ENCODE measurements at places on chromosomes 13 and 19.
A peak's percentile ranks its signal among the peaks of the same experiment; 100 is the strongest.

- no peaks in the 10 kb centered on the region for H3K36me3 ChIP-seq
- H3K27me3 ChIP-seq, result no peaks in the 10 kb centered on the region
- H3K27ac ChIP-seq, result no peak overlapping the region
- H3K4me1 ChIP-seq, result no peaks in the 10 kb centered on the region
Measured at GRCh38 chr13:76848596-76848995, 37.6 kb downstream of the KCTD12 start.

DNA sequence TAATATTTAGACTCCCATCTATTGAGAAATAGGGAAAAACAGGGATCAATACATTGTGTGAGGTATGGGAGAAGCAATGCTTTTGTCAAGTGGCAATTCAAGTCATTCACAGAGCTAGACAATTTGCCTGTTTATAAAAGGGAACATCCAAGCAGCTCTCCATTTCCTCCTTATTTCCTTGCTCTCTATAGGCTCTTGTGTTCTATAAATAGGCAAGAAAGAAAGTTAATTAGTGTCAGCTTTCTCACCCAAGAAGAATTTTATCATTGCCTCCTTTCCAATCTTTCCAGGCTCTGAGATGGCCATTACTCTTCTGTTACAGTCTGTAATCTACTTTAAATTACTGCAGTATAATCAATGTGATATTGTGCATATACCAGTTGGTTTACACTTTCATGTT is 199.9 kb downstream of the LHFPL6 start:
- H3K4me3 ChIP-seq, result no peak overlapping the region
- no peak overlapping the region for H3K27ac ChIP-seq
- no peaks in the 10 kb centered on the region for H3K4me1 ChIP-seq
- DNase-seq, result no peak

DNA sequence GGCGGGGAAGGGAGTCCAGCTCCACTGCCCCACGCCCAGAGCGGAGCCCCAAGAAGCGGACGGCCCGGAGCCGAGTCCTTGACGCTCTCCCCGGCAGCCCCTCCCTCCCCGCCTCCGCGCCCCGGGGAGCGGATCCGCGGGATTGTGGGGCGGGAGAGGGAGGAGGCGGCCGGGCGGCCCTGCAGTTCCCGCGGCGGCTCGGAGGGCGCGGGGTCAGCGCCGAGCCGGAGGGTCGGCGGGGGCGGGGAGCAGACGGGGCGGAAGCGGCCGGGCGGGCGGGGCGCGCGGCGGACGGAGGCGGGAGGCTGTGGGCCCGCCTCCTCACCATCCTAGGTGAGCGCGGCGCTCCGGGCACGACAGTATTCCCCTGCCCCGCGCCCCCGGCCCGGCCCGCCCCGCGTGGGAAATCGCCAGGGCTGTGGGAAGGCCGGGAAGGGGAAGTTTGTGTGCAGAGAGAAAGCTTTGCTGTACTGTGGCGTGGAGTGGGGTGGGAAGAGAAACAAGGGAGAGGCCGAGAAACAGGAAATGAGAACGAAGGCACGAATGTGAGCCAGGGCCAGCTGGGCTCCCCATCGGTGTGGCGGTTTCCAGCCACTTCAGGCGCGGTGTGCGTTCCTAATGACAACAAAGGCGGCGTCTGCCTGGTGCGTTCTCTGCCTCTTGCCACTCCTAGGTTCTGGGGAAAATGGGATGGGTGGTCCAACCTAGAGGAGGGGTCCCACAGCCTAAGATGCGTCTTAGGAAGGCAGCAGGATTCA is 1.3 kb upstream of the KLF12 start:
- DNase-seq, result peak; percentile 26
- H3K27ac ChIP-seq, result no peak overlapping the region
- peaks cover 2% of the 10 kb centered on the region for H3K27me3 ChIP-seq
- peaks cover 30% of the 10 kb centered on the region for H3K4me1 ChIP-seq
- H3K36me3 ChIP-seq, result no peaks in the 10 kb centered on the region

- H3K4me1 ChIP-seq, result no peaks in the 10 kb centered on the region
- no peak for DNase-seq
- peaks cover 76% of the 10 kb centered on the region for H3K36me3 ChIP-seq
- no peaks in the 10 kb centered on the region for H3K27me3 ChIP-seq
- no peak overlapping the region for H3K27ac ChIP-seq
- no peak overlapping the region for H3K4me3 ChIP-seq
Measured at GRCh38 chr13:45482571-45483173, 17.9 kb downstream of the COG3 start.

DNA sequence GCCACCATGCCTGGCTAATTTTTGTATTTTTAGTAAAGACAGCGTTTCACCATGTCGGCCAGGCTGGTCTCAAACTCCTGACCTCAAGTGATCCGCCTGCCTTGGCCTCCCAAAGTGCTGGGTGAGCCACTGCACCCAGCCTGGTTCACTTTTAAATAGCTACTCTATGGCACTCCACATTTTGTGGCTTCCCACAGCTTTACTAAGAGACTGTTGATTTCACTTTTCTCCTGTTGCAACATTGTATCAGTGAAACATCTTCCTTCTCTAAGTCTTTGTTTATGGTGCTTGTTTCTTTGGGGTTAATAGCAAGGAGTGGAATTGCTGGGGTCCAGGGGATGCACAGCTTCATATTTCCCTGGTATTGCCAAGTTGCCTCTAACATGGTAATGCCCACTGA is 12.3 kb downstream of the TMEM38A start:
- peaks cover 1% of the 10 kb centered on the region for H3K4me1 ChIP-seq
- no peaks in the 10 kb centered on the region for H3K27me3 ChIP-seq
- no peak overlapping the region for H3K27ac ChIP-seq
- no peak for DNase-seq
- no peaks in the 10 kb centered on the region for H3K36me3 ChIP-seq

- H3K4me1 ChIP-seq, result no peaks in the 10 kb centered on the region
- no peaks in the 10 kb centered on the region for H3K27me3 ChIP-seq
- H3K36me3 ChIP-seq, result no peaks in the 10 kb centered on the region
Measured at GRCh38 chr13:72458701-72459100, 268.7 kb downstream of the MZT1 start.

DNA sequence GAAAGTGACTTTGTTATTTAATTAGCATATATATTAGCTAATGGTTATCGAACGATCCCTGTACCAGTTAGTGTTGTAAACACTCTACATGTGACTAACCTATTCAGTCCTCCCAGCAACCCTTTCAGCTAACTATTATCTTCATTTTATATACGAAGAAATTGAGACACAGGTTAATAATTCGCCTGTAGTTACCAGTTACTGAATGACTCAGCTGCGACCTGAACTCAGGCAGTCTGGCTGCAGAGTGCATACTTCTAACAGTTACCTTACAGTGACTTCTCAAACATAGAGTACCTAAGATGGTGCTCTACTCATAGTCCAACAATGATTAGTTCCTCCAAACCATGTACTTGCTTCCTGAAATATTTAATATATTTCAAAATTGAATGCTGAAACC is 117.7 kb downstream of the FNDC3A start:
- H3K27ac ChIP-seq, result no peak overlapping the region
- H3K27me3 ChIP-seq, result no peaks in the 10 kb centered on the region
- peaks cover 20% of the 10 kb centered on the region for H3K36me3 ChIP-seq
- H3K4me1 ChIP-seq, result peaks cover 9% of the 10 kb centered on the region
- no peak for DNase-seq
